ENCODE measurements at places on chromosomes 16 and 17. TPM values are rescaled to one million over a fixed set of nuclear protein-coding genes. Genes with fewer than 3 reads are reported as not detected.

The SULT1A3 gene
- 0.18 TPM for total RNA-seq

The CD300LB gene
- total RNA-seq: not detected

The CHST6 gene
- total RNA-seq: under 0.01 TPM

The CCL17 gene
- total RNA-seq: not detected

The MLX gene
- 37.8 TPM for total RNA-seq

The HOXB3 gene
- total RNA-seq: 6.3 TPM

The CIITA gene
- not detected for total RNA-seq

The C17orf107 gene
- total RNA-seq: 0.56 TPM

The CSH2 gene
- total RNA-seq: not detected

The PPP1R1B gene
- total RNA-seq: not detected

The DYNLL2 gene
- 9.1 TPM for total RNA-seq

The SDR42E2 gene
- not detected for total RNA-seq

The SGSH gene
- total RNA-seq: 3.0 TPM

The ATXN2L gene
- total RNA-seq: 10.3 TPM

The C16orf90 gene
- not detected for total RNA-seq

The PTGES3L gene
- 2.2 TPM for total RNA-seq

The KRTAP3-1 gene
- not detected for total RNA-seq

The PITPNM3 gene
- 0.56 TPM for total RNA-seq

The AIPL1 gene
- not detected for total RNA-seq

The SPIRE2 gene
- 0.72 TPM for total RNA-seq

The NT5M gene
- 0.28 TPM for total RNA-seq

The KAT2A gene
- 5.3 TPM for total RNA-seq

The BCL6B gene
- not detected for total RNA-seq

The PNMT gene
- not detected for total RNA-seq

The KIF2B gene
- total RNA-seq: not detected

The CLEC18A gene
- total RNA-seq: under 0.01 TPM

The CCR7 gene
- total RNA-seq: 0.36 TPM

The TBX4 gene
- total RNA-seq: not detected

The KRT40 gene
- not detected for total RNA-seq

The MYH13 gene
- not detected for total RNA-seq
